ENCODE measurements at places on chromosomes 16 and 17. TPM values are rescaled to one million over a fixed set of nuclear protein-coding genes. Genes with fewer than 3 reads are reported as not detected.

DNA sequence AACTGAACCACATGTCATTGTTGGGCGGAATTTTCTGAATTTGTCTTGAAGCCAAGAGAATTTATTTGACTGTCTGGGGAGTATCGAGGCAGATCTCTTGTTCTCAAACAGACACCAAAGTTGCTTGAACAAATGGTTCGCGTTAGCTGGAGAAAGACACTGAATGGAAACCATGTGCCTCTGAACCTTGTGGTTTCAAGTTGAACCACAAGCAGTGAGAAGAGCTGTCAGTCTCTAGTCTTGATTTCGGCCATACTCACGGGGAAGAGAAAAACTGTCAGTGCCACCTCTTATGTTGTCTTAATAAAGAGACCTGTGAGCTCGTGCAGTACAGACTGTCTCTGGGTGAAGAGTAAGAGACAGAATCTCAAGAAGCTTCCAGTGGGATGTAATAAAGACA, 886.5 kb upstream of the SOX9 start:
- no peak for DNase-seq

DNA sequence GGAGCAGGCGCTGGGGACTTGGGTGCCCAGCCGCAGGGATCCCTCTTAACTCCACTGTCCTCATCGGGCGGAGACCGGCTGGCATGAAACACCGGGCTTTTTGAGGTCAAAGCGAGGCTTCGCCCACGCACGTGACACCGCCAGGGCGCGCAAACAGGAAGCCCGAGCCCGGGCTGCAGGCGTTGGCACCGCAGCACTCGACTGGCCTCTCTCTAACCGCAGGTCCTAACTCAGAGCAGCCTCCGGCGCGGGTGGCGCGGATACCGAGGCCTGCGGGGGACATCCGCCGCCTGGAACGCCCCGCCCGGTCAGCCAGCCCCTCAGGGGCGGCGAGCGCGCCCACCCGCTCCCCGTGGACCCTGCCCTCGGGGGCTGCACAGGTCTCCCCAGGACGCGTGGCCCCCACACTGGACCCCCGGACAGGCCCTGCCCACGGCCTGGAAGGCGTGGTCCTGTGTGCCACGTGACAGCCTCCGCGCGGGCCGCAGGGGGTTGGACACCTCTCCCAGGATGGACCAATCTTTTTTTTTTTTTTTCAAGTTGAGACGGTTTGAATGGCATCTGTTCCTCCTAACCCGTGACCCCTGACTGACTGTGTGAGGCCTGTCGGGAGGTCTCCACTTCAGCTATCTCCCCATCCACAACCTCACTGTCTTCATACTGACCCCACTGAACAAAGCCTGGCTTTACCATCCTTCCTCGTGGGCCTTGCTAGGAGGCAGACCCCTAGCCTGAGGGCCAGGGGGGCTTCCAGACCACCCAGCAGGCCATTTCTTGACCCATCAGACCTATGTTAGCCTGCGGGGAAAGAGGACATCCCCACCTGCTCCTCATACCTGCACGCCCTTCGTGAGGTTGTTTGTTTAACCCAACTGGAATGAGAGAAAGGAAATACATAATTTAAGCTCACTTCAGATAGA, 8.4 kb upstream of the SLC47A2 start:
- no peak for DNase-seq

GRCh38 chr17:45121055-45121454, 11.3 kb downstream of the PLCD3 start:
- no peak for DNase-seq

- DNase-seq: no peak
Observed at GRCh38 chr17:75987041-75987440, 8.0 kb downstream of the TEN1 start.

- DNase-seq: no peak
Observed at GRCh38 chr16:88817785-88818574, 6.3 kb upstream of the APRT start.

GRCh38 chr17:39231091-39231561, 5.4 kb upstream of the STAC2 start:
- DNase-seq: no peak

- no peak for DNase-seq
Observed at GRCh38 chr17:56635641-56636040, 42.1 kb downstream of the NOG start.

- no peak for DNase-seq
Observed at GRCh38 chr17:18160128-18160856, 23.3 kb upstream of the ALKBH5 start.

Gene ETV4
- polyA plus RNA-seq: 34.3 TPM

Gene KCNAB3
- 10.6 TPM for polyA plus RNA-seq

Gene ZBTB4
- polyA plus RNA-seq: 34.9 TPM

Gene KRT33A
- not detected for polyA plus RNA-seq

Gene FBXL19
- polyA plus RNA-seq: 32.4 TPM
